ENCODE measurements at places on chromosomes 2 and 18.

DNA sequence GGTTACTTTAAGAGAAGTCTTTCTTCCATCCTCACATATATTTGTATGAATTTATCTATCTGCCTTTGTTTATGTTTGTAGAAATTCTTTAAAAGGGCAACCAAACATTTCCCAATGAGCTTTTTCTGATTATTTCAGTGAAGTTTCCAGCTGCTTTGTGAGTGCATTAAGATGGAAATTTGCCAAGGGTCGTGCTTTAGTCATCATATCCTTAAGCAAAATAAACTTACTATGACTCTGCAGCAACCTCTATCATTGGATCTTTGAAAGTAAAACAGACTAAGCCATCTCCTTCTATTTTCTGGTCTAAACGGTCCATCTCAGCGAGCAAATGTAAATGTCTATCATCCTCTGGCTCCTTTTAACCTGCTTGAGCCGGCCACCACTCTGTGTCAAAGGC is 489.3 kb downstream of the SOX11 start:
- no peak for DNase-seq

DNA sequence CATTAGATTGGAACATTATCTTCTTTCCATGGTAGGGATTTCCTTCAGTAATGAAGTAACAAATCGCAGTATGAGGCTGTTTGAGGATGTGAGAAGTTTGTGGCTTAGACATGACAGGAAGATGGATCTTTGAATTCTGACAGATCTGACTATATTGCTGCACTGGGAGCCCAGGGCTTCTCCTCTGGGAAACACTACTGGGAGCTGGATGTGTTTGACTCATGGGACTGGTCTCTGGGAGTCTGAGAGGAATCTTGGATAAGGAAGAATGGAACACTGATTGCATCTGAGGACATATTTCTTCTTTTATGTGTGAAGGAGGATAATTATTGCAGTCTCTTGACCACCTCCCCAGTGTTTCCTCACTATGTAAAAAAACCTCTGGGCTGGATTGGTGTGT is 77.2 kb upstream of the ST6GAL2 start:
- no peak for DNase-seq

DNA sequence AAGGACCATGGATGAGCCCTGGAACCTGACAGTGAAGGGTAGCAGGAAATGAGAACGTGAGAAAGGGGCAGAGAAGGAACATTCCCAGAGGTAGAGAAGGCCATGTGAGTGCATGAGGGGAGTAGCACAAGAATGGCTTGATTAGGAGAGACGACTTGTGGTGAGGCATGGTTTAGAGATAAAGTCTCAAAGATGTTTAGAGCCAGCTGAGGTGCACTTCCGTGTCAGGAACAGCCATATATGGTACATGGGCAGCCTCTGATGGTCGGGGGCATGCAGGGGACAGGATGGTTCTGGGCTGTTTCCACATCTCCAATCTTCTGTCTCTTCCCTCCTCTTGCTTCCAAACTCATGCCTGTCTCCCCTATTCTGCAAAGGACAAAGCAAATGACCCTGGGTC is 28.8 kb upstream of the EFEMP1 start:
- no peak for DNase-seq

GRCh38 chr2:240799033-240799820 is 20.8 kb downstream of the KIF1A start:
- DNase-seq, result no peak

DNA sequence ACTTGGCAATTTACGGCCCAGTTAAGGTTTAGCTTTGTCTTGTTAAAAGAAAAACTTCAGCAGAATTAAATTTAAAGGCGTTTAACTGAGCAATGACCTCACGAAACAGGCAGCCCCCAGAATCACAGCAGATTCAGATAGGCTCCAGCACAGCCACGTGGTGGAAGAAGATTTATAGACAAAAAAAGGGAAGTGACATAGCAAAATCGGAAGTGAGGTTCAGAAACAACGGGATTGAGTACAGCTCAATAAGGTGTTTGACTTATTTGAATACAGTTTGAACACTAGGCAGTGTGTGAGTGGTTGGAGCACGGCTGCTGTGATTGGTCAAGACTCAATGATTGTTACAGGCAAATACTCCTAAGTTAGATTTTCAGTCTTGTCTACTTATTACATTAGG is 79.8 kb downstream of the MOGAT1 start:
- no peak for DNase-seq

GRCh38 chr2:201114846-201115245 is 1.1 kb upstream of the CFLAR start:
- DNase-seq, result no peak

DNA sequence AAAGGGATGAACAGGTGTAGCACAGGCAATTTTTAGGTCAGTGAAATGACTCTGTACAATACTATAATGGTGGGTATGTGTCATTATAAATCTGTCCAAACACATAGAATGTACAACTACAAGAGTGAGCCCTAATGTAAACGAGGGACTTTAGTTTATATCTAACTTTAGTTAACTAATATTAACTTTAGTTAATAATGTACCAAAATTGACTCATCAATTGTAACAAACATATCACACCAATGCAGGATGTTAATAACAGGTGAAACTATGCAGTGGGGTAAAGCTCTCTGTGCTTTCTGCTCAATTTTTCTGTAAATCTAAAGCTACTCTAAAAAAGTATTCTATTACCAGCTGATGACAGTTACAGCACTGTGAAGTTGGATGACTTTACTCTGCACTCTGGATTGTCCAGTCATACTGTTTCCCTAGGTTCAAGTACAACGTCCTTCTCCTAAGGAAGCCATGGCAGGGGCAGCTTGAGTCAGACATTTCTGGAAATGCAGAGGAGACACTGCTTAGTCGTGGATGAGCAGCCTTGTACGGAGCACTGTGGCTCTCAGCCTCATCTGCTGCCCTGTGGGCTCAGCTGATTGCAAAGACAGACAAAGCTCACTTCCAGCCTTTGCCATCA is 26.1 kb downstream of the TGFA start:
- DNase-seq, result no peak

DNA sequence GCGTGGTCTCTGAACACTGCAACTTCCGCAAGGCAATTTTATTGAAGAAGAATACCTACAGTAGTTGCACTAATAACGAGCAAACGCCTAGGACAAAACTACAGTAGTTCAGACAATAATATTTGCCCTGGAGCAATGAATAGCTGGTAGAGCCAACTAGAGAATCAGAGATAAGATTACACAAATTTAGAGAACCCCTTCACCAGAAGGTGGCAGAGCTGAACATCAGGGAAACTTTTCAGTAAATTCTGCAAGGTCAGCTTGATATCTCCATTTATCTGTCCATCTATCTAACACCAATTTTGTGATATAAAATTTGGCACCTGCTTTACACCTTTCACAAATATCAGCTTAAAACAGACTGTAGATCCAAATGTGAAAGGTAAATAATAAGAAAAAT is 43.8 kb downstream of the CDH19 start:
- no peak for DNase-seq

DNA sequence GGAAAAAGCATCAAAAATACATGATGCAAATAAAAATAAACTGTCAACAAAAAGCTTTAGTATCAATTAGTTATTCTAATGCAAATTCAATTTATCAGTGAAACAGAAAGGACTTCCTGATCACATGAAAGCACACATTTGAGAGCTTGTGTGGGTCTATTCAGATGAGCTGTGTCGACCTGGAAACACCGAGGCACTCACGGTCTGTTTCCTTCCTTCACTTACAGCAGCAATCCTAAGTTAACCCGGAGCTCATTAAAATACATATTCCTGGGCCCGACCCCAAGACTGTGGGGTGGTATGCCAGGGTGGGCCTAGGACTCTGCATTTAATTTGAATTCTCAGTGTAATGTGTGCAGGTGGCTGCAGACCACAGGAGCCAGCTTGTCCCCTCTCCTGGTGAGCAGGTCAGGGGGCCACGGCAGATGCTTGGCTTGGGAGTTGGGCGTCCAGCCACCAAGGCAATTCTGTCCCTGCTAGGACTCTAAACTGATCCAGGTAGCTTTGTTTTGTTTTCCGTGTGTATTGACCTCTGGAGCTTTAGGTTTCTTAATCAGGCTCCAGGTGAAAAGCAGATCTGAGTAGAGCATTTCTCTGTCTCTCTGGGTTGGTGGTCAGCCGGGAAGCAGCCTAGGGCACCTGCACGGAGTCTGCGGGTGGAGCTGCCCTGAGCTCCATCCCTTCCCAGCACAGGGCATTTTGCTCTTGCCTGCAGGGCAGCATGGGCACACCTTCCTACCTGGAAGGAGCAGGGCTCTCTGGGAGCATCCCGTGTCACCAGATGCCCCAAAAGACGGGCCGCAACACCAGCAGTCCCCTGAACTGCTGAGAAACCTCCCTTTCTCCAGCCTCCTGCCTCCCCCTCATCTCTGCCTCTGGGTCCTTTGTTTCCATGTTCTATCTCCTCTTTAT is 9.0 kb downstream of the MBP start:
- no peak for DNase-seq

DNA sequence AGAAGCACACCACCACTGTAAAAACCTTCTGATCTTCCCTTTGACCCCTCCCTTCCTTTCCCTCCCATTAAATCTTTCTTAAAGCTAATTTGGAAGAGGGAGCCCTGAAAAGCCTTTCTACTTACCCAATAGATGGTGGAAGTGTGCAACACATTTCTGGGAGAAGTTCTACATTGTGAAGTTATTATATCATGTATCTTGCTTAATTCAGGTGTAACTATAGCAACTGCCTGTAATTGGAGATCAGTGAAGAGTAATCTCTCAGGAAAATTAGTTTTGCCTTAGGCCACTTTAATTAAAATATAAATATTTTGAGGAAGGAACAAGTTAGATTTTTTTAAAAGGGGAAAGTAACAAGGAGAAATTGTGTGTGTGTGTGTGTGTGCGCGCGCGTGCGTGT is 266.0 kb downstream of the SH3BP4 start:
- DNase-seq, result no peak

GRCh38 chr2:207163053-207163755 is 2.5 kb downstream of the KLF7 start:
- peak; percentile 64 for DNase-seq

DNA sequence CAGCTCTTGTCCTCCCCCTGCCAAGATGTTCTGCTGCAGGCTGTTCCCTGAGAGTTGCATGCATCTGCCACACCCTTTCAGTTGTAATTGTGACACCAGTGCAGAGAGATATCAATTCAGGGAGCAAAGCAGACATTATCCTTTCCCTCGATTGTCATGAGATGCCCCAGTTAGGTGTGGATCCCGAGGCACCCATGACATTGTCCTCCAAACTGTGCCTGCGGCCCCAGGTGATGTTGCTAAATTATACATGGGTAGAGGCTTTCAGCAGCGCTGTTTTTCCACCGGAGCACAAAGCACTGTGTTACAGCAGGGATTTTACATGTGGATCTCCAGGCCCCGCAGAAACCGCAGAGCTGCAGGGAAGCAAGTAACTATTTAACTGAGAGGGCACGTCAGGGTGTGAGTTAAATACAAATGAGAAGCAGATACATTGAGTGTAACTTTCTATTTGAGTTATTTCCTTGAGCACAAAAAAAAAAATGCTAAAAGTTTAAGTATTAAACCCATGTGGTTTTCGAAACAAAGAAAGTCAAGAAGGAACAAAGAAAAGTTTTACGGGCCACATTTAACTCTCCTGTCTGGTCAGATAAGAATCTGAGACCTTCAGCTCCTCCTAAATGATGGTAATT is 90.3 kb upstream of the BCL2L11 start:
- DNase-seq, result no peak

- DNase-seq, result no peak
These were observed 19.8 kb downstream of the CCT7 start for GRCh38 chr2:73253901-73254300.

- no peak for DNase-seq
These were observed 955.8 kb upstream of the LRRTM1 start for GRCh38 chr2:81260320-81260719.

- DNase-seq, result no peak
These were observed 5.1 kb downstream of the FIGLA start for GRCh38 chr2:70785137-70785911.

GRCh38 chr2:29881089-29881730 is 40.2 kb downstream of the ALK start:
- no peak for DNase-seq

DNA sequence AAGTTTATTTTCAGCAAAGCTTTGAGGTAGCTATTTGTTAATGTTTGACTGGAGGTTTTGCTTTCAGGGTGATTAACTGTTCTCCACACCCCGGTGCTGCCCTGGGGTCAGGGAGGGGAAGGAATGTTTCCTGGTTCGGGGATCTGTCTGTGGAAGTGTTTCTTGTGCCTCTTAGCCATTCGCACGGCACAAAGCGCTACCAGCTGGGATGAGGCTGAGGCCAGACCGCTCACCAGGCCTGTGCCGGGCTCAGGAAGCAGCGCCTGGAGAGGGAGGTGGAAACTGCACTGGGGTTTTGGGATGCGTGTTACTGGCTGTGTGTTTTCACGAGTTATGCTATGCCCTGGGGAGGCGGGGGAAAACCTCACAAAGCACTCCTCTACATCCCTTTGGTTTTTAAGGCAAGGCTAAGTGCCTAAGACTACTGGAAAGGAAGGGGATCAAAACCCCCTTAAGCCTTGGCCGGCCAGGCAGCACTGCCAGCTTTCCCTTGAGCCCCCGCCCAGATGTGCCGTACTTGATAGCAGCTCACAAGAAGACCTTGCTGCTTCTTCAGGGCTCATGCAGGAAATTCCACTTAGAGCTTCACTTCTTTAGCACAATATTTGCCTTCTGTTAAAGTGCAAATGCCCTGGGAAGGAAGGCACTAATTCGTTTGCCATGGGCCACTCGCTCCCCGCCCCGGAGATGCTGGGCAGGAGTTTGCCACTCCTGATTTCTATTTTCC is 65.7 kb upstream of the CNGA3 start:
- no peak for DNase-seq

- DNase-seq, result no peak
These were observed 35.7 kb upstream of the SLC8A1 start for GRCh38 chr2:40487602-40488001.

GRCh38 chr2:223854741-223855140 is 17.4 kb upstream of the AP1S3 start:
- no peak for DNase-seq

DNA sequence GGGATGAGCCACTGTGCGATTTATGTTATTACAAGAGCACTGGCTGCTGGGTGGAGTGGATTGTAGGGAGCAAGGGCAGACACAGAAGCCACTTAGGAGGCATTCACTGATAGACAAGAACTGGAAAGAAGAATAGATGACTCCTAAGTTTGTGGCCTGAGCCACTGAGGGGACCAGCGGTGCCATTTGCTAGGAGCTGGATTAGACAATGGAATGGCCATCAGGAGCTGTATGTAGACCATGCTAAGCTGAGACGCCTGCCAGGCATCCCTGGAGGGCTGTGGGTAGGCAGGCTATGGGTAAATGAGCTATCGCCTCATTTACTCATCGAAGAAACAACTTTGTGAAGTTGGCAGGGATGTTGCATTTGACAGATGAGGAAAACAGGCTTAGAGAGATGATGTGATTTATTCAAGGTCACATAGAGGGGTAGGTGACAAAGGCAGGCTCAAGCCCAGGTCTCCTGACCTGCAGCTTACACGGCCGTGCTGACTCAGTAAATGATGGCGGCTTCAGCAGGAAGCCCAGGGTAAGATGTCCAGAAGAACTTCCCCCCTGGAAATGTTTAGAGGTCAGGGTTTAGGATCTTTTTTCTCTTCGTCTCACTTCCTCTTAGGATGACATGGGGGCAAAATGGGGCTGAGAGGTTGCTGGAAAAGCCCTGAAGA is 2.8 kb downstream of the MFSD2B start:
- DNase-seq, result no peak
